ENCODE measurements at places on chromosomes 12 and 14.

GRCh38 chr12:128325646-128326045 lies 58.7 kb downstream of the TMEM132C start:
- no peak for DNase-seq

DNA sequence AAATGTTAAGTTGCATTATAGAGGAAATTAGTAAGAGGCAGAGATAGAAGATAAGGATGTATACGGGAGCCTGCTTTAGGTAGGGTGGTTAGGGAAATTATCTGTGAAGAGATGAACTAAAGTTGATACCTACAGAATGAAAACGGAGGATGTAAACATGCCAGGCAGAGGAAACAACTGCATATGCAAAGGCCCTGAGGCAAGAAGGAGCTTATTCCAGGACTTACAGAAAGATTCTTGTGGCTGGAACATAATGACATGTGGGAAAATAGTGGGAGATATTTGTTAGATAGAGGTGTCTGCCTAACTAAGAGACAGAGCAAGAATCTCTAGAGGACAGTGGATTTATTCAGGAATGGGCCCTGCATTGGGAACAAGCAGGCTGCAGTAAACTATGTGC lies 16.2 kb upstream of the SERPINA1 start:
- no peak for DNase-seq

- DNase-seq: no peak
These were observed 106.6 kb upstream of the AMN1 start for GRCh38 chr12:31835276-31835882.

GRCh38 chr14:71086567-71086966 lies 179.3 kb downstream of the PCNX1 start:
- no peak for DNase-seq

GRCh38 chr14:90140956-90141316 lies 79.1 kb downstream of the KCNK13 start:
- no peak for DNase-seq

DNA sequence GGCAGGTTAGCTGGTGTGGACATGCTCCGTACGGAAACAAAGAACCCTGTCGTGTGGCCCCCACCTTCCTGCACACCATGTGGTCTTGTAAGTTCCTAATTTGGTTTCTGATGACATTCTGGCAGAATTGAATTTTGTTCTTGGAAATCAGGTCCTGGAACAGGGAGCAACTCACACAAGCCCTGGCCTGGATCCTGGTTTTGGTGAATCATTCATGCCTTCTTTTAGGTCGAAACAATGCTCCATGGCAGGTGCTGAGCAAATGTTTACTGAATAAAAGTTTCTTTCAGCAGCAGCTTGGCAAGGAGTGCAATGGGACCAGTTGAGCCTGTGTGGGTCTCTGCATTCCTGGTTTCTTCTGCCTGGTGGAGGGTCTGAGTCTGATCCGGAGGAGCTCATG lies 978.4 kb downstream of the BCL11B start:
- no peak for DNase-seq

GRCh38 chr12:11657511-11657910 lies 8.0 kb downstream of the ETV6 start:
- no peak for DNase-seq

All from activated CD4-positive, alpha-beta T cell treated with anti-CD3 and anti-CD28 coated beads, Interleukin-2, amount 50 U/mL, for 48 hours (primary cell).